ENCODE measurements at places on chromosomes 1 and 21.
A peak's percentile ranks its signal among the peaks of the same experiment; 100 is the strongest.

GRCh38 chr1:183806125-183806524 lies 1.2 kb downstream of the RGL1 start:
- no peak for DNase-seq

DNA sequence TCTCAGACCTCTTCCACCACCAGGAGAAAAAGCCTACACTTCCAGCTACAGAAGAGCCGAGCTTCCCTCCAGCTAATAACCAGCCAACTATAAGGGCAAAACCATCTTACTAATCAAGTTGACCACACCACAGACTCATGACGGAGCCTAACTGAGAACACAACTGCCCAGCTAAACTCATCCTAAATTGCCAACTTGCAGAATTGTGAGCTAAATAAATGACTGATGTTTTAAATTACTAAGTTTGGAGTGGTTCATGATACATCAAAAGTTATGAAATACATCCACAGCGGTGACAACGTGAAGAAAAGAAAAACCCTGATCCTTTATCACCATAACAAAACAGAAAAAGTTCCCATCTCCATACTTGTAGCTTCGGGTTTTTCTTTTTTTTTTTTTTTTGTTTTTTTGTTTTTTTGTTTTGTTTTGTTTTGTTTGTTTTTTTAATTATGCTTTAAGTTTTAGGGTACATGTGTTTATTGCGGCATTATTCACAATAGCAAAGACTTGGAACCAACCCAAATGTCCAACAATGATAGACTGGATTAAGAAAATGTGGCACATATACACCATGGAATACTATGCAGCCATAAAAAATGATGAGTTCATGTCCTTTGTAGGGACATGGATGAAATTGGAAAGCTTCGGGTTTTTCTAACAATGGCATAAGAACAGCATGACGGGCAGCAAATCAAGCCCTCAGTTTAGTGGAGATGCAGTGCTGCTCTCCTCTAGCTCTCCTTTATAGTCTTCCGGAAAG lies 122.6 kb downstream of the PIGK start:
- no peak for DNase-seq

GRCh38 chr1:108706643-108707042 lies 6.1 kb upstream of the FNDC7 start:
- no peak for DNase-seq

- peak; percentile 81 for DNase-seq
Measured at GRCh38 chr1:202599669-202600431, 110.4 kb downstream of the SYT2 start.

DNA sequence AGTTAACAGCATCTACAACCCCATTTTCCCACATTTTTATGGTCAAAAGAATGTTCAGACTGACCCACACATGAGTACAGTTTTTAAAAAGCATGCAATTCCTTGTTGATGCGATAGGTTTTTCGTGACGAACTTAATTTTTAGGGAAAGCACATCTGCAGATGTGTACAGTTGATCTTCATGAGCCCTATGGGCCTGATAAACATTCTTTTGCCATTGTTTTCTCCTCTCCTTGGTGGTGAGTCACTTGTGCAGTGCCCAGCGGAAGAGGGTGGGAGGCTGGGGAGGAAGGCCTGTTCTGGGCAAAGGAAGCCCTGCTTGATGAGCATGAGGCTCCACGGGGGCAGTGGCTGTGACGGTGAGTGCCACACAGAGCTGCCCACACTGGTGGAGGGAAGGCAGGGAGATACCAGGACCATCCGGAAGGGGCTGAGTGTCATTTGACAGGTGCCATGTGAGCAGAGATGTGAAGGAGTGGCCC lies 5.3 kb downstream of the ARF1 start:
- DNase-seq, result no peak

DNA sequence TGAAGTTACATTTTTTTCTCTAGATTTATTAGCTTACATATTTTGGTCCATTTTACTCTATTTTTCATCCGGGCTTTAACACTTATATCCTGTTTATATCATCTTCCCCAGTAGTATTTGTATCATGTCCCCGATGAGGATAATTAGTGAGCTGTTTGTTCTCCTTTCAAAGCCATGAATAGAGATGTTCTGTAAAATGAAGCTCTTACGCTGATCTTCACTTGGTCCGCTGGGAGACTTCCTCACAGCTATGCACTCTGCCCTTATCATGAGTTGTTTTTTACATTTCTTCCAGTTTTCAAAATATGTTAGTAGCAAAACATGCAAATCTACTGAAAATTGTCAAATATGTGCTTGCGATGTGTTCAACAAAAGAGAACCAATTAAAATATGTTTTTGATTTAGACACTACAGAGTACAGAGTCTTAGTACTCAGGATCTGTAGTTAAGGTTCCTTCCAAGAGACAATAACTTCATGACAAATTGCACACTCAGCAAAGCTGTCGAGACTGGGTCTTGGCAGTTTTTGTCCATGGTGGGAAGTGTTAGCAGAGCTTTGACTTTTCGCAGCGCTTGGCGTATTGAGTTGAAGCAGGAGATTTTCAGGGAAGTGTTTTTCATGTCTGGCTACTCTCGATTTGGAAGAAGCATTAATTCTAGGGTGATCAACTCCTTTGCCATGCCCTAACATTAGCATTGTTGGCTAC lies 292.0 kb upstream of the ADAMTS5 start:
- no peak for DNase-seq

DNA sequence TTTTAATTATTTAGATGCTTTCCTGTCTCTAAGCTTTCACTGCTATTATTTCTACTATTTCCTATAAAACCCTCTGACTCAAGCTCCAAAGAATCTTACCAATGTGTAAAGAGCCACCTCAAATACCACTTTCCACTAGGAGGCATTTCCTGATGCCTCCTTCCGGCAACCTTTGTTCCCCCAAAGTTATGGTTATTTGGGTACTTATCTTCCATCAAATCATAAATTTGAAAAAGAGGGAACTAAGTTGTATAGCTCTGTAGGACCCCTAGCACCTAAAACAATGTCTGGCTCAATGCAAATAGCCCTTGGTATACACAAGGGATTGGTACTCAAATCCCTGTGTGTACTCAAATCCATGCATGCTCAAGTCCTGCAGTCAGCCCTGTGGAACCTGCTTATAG lies 79.6 kb downstream of the NME7 start:
- DNase-seq, result no peak

DNA sequence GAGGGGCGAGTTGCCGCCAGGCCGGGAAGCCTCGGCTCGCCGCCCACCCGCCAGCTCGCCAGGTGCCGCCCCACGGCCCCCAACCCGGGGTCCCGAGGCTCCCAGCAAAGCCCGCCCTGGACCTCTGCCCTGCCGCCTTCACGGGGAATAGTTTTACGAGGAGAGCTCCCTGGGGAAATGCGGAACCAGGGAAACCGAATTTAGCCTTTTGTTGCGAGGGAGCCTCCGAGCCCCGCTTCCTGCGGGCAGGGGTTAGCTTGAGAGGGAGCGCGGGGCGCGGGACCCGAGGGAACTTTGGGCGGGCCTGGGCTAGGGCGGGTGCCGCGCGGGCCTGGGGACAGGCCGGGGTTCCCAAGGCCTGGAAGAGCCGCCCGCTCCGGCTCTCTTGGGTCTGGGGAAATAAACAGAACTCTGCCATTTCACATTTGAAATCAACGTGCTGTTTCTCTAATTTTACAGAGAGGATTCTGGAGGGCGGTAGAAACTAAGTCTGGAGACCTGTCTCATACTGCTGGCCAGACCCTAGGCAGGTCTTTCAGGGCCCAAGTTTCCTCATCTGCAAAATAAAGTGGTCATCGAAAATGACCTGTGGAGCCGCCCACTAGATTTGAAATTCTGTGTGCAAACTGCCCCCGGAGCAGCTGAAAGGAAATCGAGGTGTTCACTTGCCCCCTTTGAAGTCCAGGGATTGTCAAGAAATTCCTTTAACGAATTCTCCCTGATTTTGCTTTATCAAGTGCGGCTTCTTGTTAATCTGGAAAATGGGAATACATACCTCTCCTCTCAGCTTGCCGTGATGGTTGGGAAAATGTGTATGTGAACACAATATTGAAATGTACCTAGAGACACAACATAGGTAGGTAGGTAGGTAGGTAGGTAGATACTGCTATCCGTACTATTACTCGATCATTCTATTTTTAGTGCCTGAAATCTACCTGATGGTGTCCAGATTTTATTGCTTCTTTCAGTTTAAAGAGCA lies 749 bp upstream of the GLUL start:
- no peak for DNase-seq

DNA sequence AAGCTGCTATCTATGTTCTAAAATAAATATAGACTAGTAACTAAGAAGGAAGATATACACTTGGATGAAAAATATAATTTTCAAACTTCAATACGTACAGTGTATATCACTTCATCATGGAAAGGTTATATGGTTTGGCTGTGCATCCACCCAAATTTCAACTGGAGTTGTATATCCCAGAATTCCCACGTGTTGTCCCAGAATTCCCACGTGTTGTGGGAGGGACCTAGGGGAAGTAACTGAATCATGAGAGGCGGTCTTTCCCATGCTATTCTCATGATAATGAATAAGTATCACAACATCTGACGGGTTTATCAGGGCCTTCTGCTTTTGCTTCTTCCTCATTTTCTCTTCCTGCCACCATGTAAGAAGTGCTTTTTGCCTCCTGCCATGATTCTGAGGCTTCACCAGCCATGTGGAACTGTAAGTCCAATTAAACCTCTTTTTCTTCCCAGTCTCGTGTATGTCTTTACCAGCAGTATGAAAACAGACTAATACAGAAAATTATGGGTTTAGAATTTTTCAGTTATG lies 10.7 kb downstream of the NEGR1 start:
- no peak for DNase-seq

GRCh38 chr1:100626397-100626796 lies 88.5 kb downstream of the GPR88 start:
- DNase-seq, result no peak

DNA sequence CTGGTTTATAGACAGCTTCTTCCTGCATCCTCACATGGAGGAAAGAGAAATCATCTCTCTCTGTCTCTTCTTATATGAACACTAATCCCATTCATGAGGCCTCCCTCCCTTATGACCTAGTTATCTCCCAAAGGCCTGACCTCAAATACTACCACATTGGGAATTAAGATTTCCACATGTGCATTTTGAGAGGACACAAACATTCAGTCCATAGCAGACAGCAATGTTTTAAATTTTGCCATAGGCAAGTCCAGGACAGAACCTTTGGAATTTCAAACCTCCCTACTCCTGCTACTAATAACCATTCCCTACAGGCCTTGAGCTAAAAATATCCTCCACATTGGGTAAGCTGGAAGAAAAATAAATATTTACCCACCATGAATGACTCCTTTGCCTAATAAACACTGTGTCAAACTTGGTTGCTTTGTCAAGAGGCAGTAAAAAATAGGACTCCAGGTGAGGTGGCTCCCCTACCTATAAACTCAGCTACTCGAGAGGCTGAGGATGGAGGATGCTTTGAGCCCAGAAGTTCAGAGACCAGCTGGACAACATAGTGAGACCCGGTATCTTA lies 113.7 kb downstream of the ZNF281 start:
- DNase-seq, result no peak

DNA sequence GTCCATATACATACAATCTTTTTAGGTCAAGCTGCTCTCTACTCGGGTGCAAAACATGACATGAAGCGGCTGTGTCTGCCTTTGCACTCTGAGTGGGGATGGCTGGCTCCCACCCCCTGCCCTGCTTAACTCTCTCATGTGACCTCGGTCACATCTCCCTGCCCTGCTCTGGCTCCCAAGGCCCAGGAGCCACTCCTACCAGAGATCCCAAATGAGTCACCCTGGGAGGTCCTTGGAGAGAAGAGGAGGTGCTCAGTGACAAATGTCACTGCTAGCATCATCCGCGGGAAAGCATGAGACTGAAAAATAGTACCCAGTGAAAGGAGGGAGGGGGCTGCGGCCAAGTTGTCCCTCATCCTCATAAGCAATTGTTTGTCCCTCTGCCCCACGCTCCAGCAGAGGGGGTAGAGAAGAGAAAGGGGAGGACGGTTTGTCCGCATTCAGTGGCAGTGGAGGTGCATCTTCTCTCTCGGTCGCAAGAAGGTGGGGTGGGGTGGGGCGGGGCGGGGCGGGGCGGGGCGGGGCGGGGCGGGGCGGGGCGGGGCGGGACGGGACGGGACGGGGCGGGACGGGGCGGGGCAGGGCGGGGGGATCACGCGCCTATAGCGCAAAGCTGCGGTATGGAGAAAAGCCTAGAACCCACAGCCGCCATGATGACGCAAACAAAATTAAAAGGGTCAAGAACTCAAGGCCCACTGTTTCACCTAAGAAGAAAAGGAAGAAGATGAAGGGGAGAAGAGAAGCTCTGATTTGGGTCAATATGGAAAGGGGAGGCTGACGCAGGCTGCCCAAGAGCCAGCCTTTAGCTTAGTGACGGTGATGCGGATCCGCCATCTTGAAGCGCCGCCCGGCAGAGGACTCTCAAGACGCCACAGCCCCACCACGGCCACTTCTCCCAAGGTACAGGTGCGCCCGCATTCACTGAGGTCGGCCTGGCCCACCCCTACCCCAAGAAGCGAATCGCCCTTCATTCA lies 66.2 kb downstream of the CD46 start:
- DNase-seq, result no peak

DNA sequence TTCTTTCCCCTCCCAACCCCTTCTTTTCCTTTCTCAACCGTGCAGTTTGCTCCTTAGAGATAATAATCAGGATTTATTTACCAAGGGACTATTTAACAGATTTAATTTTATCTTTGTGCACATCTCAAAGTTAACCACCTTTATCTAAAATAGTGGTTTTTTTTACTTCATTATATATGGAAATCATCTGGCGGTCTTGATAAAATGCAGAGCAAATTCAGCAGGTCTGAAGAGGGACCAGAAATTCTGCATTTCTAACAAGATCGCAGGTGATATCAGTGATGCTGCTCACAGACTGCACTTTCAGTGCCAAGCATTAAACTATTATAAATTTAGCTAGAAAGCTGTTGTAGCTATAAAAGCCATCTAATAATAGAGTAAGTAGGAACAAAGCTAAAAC lies 83.4 kb upstream of the NEGR1 start:
- DNase-seq, result no peak

- DNase-seq, result no peak
Measured at GRCh38 chr1:53949023-53949990, 3.2 kb downstream of the LRRC42 start.

DNA sequence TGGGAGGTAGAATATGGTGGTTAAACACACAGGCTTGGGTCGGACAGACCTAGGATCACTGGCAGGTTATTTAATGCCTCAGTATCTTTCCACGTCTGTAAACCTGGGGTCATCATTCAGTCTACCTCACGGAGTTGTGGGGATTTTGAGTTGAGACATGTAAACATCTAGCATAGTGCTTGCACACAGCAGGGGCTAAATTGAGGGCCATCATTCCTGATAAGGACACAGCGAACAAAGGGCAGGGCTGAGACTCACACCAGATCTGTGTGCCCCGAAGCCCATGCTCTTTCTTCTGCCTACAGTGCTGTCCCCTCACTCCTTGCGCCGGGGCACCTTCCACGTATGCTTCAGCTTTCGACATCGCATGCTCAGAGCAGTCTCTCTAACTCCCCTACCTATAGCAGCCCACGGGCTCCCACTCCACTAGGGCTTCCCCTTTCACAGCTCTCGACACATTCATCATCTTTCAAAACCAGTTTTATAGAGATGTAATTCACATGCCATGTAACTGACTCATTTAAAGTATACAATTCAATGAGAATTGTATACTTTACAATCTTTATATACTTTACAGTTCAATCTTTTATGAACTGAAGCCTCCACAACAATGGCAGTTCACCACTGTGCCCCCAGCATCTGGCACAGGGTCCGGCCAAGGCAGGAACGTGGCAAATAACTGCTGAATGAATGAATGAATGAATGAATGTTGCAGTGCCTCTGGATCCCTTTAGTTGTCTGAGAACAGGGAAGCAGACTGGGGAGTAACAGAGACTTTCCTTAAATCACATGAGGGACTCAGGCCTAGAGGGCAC lies 48.0 kb downstream of the GPR161 start:
- DNase-seq, result no peak
